ENCODE measurements at places on chromosomes 6 and 20.

DNA sequence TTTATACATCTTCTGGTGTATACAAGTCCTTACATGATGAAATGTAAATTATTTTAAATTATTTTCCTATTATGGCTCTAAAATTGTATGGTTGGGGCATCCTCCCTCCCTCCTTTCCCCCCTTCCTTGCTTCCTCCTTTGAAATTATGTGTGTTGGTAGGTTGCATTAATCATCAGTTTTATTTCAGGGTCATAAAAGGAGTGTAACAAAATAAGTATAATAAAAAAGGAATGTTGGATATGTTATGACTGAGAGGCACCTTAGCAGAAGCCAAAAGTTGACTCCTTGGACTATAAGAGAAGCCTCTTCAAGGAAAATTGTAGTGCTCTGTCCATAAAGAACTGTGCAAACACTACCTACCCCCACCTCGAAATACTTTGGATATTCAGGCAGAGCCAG, 46.6 kb upstream of the PTPRK start:
- no peak for DNase-seq

DNA sequence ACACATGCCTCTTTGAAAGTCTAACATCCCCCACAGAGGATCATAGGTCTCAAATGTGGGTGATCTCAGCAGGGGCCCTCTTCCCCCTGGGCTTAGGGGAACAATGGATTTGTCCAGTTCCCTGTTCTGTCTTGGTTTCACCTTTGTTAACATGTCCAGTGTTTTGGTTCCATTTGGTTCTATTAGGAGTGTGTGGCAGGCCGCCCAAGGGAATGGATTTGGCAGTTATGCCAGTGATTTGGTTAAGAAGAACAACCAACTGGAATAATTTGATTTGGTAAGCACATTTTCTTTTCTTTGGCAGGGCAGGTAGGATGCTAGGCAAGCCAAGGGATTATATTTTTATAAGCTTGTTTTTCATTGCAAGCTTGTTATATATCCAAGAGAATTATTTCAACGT, 28.5 kb upstream of the ENPP1 start:
- no peak for DNase-seq

- DNase-seq: no peak
Observed at GRCh38 chr6:157162766-157163433, 160.4 kb downstream of the TMEM242 start.

DNA sequence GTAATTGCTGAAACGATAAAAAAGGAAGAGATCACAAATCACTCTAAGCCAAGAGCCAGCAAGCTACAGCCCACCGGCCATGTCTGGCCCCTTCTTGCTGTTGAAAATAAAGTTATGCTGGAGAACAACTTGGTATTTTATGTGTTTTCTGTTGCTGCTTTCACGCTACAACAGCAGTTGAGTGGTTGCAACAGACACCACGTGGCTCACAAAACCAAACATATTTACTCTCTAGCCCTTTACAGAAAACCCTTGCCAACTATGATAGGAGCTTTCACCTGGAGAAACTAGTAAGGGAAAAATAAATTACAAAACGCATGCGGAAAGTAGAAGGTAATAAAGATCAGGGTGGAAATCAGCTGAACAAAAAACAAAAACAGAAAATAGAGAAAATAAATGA, 41.1 kb upstream of the SLCO4A1 start:
- DNase-seq: no peak

All from activated CD4-positive, CD25-positive, alpha-beta regulatory T cell (primary cell).